Stimulated activated CD4-positive, alpha-beta T cell treated with anti-CD3 and anti-CD28 coated beads, Interleukin-15, amount 100 ng/mL, for 24 hours (primary cell): ENCODE measurements at places on chromosomes 7 and 10.

DNA sequence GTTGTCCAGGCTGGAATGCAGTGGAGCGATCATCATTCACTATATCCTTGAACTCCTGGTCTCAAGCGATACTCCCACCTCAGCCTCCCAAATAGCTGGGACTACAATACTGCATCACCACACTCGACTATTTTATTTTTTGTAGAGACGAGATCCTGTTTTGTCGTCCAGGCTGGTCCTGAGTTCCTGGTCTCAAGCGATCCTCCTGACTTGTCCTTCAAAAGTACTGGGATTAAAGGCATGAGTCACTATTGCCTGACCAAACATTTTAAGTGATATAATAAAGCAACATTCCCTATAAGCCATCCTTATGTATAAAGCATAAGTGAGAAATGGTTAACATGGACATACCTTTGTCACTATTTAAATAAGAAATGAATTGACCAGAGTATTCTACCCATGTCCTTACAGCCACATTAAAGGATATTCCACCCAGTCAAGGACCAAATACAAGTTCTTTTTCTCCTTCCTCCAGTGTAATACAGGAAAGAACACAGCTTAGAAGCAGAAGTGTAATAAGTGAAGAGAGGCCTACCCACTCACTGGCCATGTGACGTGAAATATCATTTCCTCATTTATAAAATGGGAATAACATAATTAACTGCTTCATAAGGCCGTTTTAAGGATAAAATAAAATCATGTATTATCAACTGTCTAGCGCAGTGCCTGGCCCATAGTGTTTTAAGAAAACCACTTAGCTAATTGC, 82.0 kb downstream of the DOCK4 start:
- DNase-seq = no peak

- DNase-seq = no peak
These were observed 17.5 kb upstream of the CDH23 start for GRCh38 chr10:71379118-71379766.

GRCh38 chr10:98376485-98376884, 38.5 kb downstream of the PYROXD2 start:
- DNase-seq = no peak

GRCh38 chr7:96322373-96322695, 436 bp upstream of the SLC25A13 start:
- no peak for DNase-seq

DNA sequence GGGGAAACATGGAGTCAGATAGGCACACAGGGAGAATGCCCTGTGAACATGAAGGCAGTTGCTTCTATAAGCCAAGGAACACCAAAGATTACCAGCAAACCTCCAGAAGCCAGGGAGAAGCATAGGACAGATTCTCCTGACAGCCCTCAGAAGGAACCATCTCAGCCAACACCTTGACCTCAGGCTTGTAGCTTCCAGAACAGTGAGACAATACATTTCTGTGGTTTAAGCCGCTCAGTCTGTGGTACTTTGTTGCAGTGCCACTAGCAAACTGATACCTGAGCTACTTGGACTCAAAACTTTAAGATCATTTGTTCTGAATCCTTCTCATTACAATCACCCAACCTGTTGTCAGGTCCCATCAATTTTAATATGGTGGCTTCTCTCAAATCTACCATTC, 31.2 kb downstream of the ABLIM1 start:
- no peak for DNase-seq

GRCh38 chr7:18960725-18961124, 156.7 kb downstream of the TWIST1 start:
- DNase-seq = no peak

GRCh38 chr10:88676283-88677060, 12.2 kb downstream of the LIPF start:
- no peak for DNase-seq

GRCh38 chr10:120735315-120735714, 115.8 kb upstream of the WDR11 start:
- no peak for DNase-seq

DNA sequence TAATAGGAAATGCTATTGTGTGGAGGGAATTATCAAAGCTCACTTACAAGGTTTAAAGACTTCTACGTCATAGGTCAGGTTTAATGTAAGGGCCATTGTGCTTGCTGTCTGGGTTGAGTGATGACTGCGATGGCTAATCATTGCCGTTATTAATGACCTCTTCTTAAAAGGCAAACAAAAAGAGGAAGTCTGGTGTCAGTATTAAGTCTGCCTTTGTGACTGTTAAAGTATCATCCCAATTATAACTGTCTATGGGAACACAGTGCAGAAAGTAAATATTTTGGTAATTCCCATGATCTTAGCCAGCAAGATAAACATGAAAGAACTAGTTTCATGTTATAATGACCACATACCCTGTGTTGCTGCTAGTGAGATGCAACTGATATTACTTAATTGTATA, 382.4 kb downstream of the BBS9 start:
- no peak for DNase-seq

DNA sequence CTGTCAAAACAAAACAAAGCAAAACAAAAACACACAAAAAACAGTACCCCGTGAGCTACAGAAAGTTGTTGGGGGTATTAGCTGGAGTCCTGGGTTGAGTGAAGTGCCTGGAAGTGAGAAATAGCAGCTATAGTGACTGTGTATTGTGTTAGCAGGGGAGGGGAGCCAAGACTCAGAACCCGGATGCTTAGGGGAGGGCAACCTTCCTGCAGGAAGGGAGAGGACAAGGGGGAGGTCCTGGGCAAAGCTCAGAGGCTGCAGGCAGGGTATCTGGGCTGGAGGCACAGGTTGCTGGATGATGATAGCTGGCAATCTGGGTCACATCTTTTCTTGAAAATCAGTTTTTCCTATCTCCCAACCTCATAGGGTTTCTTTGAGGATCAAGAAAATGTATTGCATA, 75.8 kb upstream of the PARD3 start:
- no peak for DNase-seq

DNA sequence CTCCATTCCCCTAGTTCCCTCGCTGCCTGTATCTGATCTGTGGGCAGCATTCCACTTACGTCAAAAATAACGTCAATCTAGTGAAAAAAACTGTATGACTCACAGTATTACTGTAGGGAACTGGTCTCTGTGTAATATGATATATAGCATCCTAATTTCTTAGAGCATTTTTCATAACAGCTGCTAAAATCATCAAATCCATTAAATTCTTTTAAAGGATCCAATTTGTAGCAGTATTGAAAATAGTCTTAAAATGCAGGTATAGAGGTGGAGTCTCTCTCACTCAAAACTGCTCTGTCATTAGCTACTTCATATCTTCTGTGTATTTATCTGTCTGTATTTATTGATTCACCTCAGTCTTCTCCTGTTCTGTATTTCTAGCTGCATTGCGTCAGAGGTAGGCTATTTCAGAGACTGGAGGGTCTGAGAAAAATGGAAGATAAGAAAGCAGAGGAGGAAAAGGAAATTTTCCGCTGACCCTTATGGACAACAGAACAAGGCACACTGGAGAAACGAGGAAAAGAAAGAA, 59.9 kb downstream of the PON1 start:
- no peak for DNase-seq

DNA sequence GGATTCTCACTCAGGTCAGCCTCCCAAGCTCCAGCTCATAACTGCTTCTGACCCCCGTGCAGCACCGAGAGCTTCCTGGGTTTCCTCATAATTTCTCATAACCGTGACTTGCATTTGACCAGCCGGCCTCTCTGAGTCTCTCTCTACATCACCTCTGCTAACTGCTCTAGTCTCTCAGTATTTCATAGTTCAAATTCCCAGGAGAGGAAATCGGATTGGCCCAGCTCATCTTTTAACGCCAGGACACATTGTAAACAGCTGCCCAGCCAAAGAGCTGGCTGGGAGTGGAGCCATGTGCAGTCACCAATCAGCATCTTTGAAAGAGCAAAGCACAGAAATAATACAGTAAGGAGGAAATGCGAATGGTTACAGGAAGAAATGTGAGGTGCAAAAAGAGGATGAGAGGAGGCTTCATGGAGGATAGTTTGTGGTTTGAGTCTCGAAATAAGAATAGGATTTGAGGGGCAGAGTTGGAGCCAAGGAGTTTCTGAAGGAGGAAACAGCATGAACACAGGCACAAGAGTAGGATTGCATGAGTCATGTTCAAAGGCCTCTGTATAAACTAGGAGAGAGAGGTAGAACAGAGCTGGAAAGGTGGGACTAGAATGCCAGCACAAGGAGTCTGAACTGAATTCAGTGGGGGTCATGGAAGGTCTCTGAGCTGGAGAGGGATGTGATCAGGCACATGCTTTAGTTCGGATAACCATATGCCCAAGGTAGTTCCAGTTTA, 15.2 kb upstream of the LBX1 start:
- no peak for DNase-seq

DNA sequence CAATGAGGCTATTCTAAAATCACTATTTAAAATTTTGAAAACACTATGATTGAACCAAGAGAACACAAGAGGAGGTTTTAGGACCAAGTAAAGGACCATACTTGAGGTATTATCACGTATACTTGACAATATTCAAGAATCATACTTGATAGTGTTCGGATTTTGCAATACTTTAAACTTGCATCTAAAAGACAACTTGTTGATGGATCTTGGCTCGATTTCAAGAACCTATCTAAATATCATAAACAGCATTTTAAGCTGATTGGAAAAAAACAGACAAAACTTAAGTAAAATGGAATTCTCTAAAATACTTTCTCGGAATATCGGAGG, 1.3 kb downstream of the NAMPT start:
- DNase-seq = no peak

GRCh38 chr7:103919272-103919868, 70.1 kb downstream of the RELN start:
- DNase-seq = no peak

DNA sequence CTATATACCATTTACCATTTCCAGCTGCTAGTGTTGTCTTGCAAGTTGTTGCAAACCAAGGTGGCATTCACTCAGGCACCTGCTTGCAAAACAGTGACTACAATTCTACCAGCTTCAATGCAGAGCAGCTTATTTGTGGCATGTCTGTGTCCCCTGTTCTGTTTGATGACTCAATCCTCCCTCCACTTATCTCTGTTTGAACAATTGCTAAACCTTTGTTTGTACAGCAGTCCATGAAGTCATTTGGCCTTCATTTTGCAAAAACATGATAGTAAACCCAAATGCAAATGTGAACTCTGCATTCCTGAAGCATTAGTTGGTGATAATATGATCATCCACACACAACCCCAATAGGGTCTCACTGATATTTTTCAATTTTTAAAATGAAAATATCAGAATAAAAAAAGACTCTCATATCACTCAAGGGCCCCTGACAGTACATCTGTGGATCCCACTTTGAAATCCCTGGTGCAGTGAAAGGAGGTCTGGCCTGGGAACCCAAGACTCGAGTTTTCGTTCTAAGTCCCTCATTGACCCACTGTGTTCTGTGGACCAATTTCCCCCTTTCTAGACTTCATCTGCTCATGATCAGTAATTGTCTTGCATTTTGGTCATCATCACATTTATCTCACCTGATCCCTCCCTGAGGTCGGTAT, 425.4 kb downstream of the RPS24 start:
- DNase-seq = no peak

DNA sequence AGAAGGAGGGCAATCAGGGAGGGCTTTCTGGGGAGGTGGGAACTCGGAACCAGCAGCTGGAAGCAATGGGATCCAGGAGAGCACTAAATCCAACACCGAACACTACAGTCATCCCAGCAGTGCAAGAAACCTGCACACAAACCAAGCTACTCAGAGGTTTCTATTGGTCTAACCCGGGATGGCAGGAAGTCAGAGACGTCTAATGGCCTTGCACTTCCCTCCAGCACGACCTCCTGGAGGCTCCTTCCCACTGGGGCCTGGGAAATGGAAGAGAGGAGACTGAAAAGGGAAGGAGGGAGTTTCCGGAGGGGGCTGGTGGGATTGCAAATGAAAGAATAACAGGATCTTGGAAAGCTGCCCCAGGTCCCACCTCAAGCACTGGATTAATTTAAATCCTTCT, 56.3 kb downstream of the TEX36 start:
- DNase-seq = no peak

DNA sequence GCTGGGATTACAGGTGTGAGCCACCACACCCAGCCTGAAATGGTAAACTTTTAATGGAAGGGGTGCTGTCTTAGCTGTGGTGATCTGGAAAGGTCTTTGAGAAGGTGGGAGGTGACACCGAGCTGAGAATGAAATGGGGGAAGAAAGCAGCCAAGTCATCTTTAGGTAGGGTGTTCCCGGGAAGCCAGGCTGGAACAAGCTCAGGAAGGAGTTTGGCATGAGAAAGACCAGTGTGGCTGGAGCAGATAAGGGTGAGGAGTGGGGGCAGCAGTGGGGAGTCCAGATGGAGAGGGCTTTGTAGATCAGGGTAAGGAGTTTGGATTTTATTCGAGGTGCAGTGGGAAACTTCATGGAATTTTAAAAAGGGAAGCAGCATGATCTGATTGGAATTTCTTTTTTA, 30.0 kb downstream of the KIFBP start:
- no peak for DNase-seq

DNA sequence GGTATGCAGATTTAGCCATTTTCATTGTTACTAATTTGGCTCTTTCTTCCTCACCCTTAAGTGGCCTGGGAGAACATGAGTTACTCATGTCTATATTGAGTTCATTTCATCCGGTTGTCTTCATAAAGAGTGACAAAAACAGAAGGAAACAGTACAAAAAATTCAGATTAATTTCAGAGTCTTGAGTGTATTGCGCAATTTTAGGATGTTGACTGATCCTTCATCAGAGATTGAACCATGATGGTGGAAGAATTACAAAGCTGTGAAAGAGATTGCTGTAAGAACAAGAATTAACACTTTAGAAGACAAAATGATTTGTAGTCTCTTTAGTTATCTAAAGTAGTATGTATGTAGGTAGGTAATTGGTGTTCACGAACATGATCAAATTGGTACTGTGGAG, 194.0 kb upstream of the PPP1R3A start:
- DNase-seq = no peak

GRCh38 chr7:2082139-2082998, 150.4 kb downstream of the MAD1L1 start:
- no peak for DNase-seq

DNA sequence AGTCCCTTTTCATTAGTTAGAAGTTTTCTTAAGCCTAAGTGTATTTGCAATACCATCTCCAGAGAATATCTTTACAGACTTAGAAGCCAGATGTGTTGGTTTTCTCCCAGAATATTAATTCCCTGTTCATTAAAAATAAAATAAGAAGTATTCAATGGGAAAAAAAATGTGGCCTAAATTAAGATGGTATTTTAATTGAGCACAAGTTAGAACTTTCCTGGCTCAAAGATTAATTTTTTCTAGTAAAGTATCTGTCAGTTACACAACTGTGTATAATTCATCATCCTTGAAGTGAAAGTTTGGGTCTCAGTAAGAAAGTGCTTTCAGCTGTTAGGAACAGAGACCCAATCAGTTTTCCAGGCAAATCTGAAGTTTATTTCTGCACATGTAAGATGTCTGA, 1179.5 kb upstream of the C7orf33 start:
- DNase-seq = no peak
